ENCODE measurements at places on chromosomes 2 and 18.
A peak's percentile ranks its signal among the peaks of the same experiment; 100 is the strongest.

GRCh38 chr2:148726228-148726627 lies 81.7 kb downstream of the EPC2 start:
- no peak for DNase-seq

GRCh38 chr2:230575642-230576324 lies 136.9 kb upstream of the CAB39 start:
- DNase-seq = peak; percentile 26

DNA sequence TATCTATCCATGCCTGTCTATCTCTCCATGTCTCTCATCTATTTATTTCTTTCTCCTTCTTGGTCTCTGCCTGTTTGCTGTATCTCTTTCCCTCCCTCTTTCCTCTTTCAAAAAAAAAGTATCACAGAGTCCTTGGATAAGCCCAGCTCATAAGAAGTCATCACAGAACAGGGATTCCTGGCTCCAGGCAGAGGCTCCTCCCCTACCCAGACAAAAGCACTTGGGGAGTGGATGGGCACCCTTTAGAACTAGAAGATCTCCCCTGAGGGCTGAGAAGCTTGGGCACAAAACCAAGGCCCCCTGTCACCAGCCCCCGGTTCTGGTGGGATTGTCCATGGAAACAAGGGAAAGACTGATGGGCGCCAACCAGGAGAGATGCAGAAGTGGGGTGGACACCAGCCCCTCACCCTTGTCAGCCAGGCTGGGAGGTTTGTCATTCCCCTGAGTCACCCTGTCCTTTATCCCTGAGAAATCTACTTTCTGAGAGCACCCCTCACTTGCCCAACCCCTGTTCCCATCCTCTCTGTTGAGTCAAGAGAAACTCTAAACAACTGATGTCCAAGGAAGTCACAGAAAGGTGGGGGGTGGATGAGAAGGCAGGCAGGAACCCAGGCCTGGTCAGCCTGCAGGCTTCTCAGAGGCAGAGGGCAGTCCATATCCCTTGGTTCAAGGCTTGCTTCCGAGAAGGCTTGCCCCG lies 127.1 kb downstream of the TNS1 start:
- DNase-seq = no peak

GRCh38 chr2:100647709-100648108 lies 84.9 kb downstream of the PDCL3 start:
- no peak for DNase-seq

GRCh38 chr2:53508667-53509066 lies 258.9 kb upstream of the CHAC2 start:
- no peak for DNase-seq

DNA sequence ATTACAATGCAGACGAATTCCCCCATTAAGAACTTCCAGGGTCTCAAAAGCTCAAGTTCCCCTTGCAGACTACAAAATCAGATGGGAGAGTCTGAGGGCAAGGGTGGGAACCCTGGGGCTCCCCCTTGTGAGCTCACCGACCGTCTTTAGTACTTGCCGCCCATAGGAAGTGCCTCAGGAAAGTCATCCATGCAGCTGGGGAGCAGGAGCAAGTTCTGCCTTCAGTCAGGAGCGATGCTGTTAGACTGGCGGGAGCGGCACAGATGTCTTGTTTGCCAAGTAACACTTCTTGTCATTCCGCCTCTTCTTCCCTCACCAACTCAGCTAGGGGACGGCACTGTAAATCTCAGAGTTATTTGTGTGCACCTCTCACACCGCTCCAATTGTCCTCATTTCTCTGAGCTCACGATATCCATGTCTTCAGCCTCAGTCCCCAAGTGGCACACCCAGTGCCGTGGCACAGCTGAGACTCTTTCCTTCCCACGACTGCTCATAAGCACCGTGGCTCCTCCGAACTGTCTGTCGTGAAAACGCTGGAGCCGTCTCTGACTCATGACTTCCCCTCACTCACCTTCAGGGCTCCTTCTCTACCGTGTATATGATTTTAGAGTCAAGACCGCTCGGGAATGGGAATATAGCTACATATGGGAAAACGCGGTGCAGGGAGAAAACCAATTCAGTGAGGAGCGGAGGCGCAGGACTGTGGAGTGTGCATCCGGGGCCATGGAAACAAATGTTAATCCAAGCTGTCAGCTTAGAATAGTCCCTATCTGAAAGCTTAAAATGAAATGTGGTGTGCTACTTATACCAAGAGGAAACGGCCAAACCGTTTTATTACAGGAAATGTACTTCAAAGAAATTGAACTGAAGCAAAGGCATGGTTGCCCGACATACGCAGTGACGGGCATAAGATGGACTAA lies 34.0 kb downstream of the UXS1 start:
- peak; percentile 66 for DNase-seq

- DNase-seq = no peak
Observed at GRCh38 chr2:69765096-69765380, 23.1 kb downstream of the ANXA4 start.

- DNase-seq = no peak
Observed at GRCh38 chr2:166127217-166128155, at the start of gene SCN1A. Gene SCN1A, minus strand, starts transcription at chr2:166128020. Its CDS starts 54,399 bp downstream, at chr2:166073621.

DNA sequence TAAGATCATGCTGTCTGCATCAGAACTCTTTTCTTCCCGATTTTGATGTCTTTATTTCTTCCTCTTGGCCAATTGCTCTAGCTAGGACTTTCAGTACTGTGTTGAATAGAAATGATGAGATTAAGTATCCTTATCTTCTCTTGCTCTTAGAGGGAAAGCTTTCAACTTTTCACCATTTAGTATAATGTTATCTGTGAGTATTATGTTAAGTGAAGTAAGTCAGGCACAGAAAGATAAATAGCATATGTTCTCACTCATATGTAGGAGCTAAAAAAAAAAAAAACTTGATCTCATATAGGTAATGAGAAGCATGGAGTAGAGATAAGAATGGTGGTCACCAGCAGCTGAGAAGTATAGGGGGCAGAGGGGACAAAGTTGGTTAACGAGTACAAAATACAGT lies 1089.5 kb downstream of the TDRD15 start:
- no peak for DNase-seq

- DNase-seq = no peak
Observed at GRCh38 chr2:55902429-55902828, 21.2 kb downstream of the EFEMP1 start.

DNA sequence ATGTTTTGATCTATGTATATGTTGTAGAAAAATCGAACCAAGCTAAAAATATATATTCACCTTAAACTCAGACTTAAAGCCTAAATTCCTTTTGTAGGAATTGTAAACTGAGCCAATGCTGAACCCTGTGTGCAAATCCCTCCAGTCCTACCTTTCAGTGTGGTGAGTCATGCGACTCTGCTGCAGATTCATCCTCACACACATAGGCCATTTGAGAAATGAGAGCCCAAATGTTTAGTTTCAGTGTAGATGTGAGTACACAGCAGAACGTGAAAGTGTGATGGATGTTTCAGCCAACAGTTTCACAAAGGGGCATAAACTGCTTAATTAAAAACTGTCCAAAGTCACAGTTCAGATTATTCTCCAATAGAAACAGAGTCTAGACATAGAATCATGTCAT lies 193.2 kb downstream of the CDH19 start:
- DNase-seq = no peak

- no peak for DNase-seq
Observed at GRCh38 chr2:233213011-233213410, 38.5 kb upstream of the ATG16L1 start.

- DNase-seq = no peak
Observed at GRCh38 chr18:3097082-3097481, 84.1 kb upstream of the LPIN2 start.

GRCh38 chr2:180016937-180017336 lies 9.8 kb upstream of the CWC22 start:
- no peak for DNase-seq

DNA sequence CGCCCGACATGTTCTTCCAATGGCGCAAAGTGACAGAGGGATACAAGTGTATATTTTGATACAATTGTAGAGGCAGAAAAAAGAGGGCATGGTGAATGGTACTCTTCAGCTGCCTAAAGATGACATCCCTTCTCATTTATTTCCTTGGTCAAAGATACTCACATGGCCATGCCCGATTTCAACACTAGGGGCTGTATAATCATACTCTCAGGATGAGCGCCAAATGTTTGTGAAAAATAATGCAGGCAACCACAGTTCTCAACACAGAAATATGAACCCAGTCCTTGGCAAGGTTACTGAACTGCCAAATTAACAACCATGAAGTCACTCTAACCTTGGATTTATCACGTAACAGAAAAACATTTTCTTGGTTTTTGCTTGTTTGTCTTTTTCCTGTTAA lies 204.4 kb downstream of the CCDC102B start:
- DNase-seq = no peak

GRCh38 chr2:240952496-240953246 lies 45.7 kb upstream of the SNED1 start:
- DNase-seq = no peak

GRCh38 chr2:14424478-14425390 lies 207.8 kb upstream of the LRATD1 start:
- DNase-seq = no peak

- no peak for DNase-seq
Observed at GRCh38 chr2:172308253-172308935, 119.0 kb upstream of the ITGA6 start.

GRCh38 chr18:5164903-5165302 lies 32.2 kb downstream of the AKAIN1 start:
- DNase-seq = no peak

DNA sequence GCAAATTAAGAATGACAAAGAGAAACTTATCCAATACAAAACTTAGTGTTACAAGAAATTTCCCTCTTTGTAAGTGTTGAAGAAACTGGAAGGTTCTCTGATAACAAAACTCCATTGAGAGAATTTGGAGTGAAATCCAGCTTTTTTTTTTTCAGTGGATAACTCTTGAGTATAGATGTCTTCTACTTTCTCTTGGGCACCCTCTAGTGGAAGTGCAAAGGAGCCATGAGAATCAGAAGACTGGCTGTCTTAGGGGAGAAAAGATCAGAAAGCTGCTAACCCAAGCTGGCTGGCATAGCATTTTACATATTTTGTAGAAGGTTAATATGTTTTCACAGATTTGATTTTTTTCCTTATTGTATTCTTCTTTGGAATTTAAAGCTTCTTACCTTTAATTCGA lies 138.8 kb upstream of the SATB2 start:
- DNase-seq = no peak

- DNase-seq = no peak
Observed at GRCh38 chr2:241842620-241843211, 16.0 kb downstream of the PDCD1 start.

GRCh38 chr18:8858888-8859511 lies 153.6 kb downstream of the MTCL1 start:
- no peak for DNase-seq

DNA sequence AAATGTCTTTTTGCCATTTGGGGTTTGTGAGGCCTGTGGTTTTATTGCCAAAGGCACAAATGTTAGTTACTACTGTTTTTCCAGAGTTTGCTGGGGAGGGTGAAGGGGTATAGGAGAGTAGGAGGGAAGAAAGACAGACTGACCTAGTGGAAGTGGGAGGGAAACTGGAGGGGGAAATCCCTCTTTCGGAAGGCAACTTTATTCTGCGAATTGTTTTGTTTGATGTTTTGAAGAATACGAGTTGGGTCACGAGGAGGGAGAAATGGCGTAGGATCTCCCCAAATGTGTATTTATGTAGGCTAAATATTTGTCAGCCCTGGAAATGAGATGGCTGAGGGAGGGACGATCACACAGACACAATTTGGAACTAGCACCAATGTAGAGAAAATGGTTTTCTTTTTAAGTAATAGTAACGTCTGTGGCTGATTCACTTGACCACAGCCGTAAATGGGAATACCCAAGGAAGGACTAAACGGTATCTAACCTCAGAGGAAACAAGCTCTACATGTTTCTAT lies 172.3 kb downstream of the ICOS start:
- no peak for DNase-seq

GRCh38 chr18:7728297-7728696 lies 161.2 kb downstream of the PTPRM start:
- DNase-seq = no peak

DNA sequence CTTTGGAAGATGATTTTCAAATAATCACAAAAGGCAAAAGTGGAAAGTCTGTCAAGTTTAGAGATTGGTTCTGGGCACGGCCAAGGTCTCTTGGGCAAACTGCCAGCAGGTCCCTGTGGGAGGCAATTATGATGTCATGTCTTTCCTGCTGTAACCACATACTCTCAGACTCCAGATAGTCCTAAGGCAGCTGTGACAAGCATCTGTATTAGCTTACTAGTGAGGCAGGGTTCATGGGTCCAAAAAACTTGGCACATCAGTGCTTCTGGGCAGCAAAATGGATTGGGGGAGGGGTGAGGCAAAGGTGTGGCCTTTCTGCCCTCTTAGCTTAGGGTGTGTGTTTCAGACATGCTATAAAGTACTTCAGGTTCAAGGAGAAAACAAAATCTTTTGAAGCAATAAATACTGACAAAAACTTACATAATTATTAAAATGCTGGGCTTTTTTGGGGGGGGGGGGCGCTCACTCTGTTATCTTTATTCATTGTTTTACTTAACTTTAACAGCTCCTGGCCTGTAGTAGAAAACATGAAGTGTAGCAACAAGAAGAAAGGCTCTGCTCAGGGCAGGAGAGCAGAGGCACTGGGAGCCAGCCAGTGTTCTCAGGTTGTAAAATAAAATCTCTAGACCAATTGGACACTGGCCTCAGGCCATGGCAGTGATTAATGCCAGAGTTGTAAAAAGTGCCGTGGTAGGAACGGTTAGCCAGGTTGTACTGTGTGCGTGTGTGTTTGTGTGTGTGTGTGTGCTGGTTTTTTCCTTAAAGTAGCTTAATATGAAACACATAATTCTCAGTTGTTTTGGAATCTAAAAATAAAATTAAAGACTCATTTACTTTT lies 14.3 kb upstream of the TANC1 start:
- no peak for DNase-seq

DNA sequence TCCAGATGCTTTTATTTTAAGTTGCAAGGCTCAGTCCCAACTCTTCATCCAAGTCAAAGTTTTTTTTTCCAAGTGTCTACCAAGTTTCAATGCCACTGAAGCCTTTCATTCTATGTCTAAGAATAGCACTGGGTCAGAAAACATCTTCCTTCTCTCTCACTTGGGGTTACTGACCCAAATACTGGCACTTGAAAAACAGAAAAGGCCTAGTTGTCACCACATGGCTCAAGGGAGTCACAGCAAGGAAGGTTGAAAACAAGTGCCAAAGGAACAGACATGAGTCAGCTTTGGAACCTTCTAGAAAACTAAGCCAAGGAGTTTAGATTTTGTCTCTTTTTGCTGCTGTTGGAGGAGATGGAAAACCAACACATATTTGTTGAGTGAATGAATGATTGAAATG lies 146.5 kb downstream of the COPS8 start:
- no peak for DNase-seq

DNA sequence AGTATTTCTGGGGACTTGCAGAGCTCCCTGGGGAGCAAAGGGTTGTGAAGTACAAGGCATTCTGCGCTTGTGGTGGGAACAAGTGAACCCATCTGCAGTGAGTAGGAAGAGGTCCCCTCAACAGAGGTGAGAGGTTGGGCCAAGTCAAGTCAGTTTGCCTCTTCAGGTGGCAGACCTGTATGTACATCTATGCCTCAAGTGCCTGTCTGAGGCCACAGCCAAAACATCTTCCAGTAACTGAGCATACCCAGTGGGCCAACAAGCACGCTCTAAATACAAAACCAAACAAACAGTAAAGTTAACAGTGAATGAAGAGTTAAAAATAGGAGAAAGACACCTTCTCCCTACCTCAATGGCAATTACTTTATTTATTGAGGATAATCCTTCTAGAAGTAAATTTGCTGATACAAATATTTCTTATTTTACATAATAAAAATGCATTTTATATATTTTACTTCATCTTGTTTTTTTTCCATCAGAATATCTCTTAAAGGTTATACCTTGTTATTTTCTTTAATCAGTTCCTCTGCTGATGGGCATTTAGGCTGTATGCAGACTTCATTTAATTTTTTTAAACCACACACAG lies 2.5 kb downstream of the GYPC start:
- DNase-seq = no peak
